ENCODE measurements at places on chromosomes 11 and 22.

DNA sequence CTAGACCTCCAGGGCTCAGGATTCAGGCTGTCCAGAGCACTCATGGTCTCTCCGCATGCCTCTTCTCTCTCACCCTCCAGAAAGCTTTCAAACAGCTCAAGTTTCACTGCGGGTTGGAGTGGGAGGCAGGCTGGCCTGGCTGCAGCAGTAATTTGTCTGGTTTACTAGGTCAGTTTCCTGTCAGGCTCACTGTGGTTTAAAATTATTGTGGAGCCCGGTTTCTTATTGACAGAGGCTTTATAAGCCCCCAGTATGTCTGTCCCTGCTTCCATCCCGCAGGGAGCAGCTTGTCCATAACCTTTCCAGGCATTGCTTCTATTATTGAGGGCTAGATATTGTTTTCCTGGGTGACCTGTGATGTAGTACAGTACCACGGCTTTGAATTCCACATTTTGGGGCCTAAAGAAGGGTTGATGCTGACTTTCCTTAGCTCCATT lies 235.3 kb upstream of the SORL1-AS1 start:
- no peak for DNase-seq

DNA sequence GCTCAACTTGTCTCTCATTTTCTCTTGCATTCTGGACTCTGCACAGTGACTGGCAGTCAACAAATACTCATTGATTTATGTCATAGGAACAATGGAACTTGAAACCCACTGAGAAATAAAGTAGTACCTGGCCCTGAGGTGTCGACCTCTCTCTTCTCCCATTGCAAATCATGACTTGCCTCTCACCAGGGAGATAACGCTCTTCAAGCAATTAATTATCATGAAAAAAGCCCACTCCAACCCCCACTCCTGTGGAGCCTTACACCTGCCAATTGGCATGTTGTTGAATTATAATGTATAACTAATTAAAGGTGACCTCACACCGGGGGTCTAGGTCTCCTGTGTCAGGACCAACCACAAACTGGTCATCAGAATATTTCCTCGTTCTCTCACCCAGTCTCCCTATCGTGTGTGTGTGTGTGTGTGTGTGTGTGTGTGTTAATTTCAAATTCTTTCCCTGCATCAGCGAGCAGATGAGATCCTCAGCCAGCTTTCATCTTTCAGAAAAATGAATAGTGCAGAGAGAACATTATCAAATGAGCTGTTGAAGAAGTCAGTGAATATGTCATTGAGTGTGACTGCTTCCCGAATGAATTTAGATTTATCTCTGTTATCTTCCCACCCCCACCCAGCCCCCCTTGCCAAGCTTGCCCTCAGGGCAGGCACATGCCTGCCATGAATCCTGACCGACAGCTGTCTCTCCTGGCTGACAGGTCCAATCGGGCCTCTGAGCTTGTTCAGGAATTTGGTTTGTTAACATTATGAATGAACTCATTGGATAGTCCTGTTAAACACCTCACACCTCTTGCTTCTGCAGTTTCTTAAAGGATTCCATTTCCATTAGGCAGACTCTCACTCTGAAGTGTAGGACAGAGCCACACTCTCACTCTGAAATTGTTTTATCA lies 357.4 kb downstream of the INSC start:
- DNase-seq = no peak

DNA sequence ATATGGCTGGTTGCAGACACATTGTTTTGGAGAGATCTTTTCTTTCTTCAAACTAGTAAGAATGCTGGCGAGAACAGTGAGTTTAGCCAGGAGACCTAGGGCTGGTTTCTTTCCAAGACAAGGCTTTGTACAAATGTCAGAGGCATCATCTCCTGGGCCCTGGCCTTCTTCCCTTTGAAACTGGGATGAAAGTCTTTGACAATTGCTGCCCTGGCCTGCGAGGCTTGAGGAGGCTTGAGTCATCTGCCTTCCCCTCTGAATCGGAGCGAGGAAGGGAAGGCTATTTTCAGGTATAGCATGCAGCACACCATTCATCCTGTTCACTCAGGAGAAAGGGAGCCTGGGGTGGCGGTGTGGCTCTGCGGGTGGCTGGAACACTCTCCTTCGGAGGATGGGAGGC lies 21.5 kb upstream of the PARVG start:
- no peak for DNase-seq

DNA sequence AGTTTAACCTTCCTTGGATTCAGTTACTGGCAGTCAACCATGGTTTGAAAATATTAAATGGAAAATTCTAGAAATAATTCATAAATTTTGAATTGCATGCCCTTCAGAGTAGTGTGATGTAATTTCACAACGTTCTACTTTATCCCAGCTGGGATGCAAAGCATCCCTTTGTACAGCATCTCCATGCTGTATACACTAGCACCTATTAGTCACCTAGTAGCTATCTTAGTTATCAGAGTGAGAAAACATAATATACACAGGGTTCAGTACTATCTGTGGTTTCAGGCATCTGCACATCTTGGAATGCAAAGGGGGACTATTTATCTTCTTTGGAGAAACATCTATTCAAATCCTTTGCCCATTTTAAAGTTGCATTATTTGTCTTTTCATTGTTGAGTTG lies 30.8 kb downstream of the CBL start:
- no peak for DNase-seq

- DNase-seq = no peak
These were observed 89.2 kb downstream of the MORC2 start for GRCh38 chr22:30879415-30879797.

GRCh38 chr11:31790649-31791048 lies 20.5 kb downstream of the PAX6 start:
- no peak for DNase-seq

DNA sequence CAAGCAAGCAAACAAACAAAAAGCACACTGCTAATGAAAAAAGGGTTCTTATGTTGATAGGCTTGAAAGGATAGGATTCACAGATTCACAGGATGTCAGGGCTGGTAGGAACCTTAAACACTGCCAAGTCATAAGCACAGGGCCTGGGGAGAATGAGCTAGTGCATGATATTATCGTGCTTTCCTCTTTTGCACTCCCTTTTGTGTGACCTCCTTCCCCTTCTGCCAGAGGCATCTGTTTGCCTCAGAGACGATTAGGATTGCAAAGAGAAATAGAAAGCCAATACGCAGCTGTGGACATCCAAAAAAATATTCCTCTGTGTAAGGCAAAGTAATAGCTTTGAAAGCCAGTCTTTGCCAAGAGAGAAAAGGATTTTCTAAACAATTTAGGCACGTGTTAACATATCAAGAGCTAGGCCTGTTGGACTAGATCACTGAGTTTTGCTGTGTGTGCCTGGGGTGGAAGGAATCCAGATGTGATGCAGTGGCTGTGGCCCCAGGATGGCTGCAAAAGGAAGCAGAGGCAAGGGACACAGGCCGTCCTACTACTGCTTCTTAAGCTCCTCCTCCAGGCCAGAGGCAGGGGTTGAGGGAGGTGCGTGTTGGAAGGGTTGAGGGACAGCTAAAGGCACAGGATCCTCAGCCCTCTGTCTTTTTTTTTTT lies 30.6 kb downstream of the MCHR1 start:
- DNase-seq = no peak

GRCh38 chr22:31150615-31151014 lies 9.4 kb upstream of the RNF185 start:
- no peak for DNase-seq

DNA sequence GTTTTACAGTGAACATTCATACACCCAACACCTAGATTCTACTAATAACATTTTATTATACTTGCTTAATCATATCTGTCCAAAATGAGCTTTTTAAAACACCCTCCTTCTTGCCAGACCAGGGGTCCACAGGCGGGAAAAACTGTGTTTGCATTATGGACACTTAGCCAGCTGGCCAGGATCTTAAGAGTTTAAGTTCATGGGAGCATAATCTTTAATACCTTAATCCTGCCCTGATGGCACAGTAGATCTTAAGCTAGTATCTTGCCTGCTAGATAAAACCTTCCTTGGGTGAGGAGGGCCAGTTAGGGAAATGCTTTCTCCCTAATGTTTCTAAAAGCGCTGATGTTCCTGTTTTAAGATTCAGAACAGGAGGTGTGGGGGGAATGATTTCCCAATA lies 13.1 kb upstream of the CCDC134 start:
- no peak for DNase-seq

- no peak for DNase-seq
These were observed 270.7 kb downstream of the TBC1D22A start for GRCh38 chr22:47032956-47033647.

DNA sequence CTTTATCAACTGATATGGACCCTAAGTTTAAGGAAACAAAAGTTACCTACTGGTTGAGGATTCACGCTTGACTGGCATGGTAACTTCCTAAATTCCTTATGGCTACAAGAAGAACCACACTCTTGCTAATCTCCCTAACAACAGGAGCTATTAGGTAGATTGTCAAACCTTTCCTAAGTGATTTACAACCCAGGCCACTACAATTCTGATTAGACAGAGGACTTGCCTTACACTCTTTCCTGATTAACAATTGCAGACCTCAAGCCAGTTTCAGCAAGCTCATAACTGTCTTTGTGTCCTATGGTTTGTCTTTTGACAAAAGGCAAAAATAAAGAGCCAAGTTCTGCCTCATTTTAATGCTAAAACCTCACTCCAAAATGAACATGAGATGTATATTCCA lies 16.3 kb downstream of the OR52K2 start:
- DNase-seq = no peak

DNA sequence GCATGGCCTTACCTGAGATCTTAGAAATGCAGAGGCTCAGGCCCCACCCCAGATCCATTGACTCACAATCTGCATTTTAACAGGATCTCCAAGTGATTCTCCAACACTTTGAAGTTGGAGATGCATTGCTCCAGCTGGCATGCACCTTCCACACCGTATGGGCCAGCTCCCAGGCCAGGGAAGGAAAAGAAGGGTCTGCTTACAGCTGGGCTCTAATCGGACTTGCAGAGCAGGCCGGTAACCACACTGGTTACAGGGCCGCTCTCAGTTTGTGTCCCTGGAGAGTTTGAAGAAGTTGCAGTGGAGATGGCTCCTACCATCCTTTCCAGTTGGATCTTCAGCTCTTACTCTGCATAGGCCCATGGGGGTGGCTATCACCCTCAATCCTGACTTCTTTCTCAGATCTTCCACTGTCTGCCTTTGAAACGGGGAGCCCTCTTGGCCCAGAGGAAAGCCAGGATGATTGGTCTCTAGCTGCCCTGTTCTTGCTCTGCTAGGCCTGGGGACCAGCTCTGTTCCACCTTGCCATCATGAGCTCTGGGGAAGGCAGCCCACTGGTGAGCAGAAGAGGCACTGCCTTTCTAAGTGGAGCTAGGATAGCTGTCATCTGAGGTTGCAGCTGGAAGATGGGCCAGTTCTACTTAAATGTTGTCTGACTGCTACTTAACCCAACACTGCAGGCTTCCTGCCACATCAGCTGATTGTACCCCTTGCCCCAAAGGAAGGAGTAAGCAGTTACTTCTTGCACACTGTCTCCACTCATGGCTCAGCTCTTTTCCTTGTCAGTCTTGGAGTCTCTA lies 105.6 kb upstream of the NAV2 start:
- DNase-seq = no peak

- peak; percentile 76 for DNase-seq
These were observed at the start of gene NFRKB for GRCh38 chr11:129895126-129896041. TSS of gene NFRKB (minus strand) at chr11:129895578. CDS start at chr11:129892849, 2,729 bp downstream.

DNA sequence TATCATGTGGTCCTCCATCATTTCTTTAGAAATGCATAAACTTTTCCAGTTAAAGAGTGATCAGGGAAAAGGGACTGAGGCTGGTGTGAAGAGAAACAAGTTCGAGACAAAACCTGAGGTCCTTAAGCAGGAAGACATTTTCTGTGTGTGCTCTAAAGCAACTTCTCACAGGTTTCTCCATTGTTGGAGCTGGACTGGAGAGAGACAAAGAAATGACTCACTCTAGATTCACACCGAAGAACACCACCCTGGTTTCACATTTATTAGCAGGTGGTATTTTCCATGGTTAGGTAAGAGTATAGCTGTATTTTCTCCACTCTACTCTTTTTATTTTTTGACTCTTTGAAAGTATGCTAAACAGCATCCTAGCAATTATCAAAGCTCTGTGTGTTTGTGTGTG lies 736.4 kb downstream of the KCNA4 start:
- DNase-seq = no peak

DNA sequence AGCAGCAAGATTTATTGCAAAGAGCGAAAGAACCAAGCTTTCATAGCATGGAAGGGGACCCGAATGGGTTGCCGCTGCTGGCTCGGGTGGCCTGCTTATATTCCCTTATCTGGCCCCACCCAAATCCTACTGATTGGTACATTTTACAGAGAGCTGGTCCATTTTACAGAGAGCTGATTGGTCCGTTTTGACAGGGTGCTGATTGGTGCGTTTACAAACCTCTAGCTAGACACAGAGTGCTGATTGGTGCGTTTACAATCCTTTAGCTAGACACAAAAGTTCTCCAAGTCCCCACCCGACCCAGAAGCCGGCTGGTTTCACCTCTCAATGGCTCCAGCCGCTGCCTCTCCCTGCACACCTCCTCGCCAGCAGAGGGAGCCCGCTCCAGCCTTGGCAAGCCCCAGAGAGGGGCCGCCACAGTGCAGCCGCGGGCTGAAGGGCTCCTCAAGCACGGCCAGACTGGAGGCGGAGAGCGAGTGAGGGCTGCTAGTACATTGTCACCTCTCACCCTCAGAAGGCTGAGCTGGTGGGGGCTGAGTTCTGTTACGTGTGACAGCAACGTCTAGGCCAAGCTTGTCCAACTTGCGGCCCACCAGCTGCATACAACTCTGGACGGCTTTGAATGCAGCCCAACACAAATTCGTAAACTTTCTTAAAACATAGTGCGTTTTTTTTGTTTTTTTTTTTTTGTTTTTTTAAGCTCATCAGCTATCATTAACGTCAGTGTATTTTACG lies 8.7 kb downstream of the PTH start:
- DNase-seq = peak; percentile 42

DNA sequence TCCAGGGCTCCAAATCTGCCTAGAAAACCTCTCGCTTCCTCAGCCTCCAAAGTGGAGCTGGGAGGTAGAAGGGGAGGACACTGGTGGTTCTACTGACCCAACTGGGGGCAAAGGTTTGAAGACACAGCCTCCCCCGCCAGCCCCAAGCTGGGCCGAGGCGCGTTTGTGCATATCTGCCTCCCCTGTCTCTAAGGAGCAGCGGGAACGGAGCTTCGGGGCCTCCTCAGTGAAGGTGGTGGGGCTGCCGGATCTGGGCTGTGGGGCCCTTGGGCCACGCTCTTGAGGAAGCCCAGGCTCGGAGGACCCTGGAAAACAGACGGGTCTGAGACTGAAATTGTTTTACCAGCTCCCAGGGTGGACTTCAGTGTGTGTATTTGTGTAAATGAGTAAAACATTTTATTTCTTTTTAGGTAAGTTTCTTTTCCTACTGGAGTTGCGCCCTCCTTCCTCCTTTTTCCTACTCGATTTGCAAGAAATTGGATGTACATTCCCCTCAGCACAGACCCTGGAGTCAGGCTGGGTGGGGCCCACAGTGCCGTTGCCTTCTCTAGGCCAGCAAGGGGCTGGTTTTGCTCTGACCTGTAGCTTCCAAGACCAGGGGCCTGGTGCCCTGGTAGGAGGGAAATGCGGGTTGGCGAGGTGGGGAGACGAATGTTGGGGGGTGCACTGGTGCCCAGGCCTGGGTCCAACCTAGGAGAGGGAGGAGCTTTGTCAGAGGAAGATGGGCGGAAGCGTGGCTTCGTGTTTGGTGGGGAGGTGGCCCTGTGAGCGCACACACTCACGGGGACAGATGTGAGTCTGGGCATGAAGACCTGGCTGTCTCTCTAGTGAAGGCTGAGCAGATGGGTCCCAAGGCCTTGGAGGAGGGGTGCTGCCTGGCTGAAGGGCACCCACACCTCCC lies 50.6 kb downstream of the ST14 start:
- DNase-seq = no peak
